ENCODE measurements at places on chromosomes 6 and 20.

DNA sequence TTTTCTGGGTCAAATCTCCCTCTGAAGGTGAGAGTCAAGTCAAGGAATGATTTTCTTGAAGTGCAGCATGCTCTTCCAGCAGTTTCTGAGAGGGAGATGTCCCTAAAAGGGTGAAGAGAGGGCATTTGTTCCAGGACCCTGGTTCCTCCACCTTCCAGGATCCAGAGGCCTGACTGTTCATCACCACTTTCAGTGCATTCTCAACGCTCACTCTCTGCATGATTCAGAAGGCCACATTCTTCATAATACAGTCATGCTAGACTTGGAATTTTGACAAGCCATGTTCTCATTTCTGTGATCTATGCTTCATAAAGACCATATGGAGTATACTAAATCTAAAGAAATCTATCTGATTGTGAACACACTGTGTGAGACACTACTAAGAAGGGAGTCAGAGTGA lies 85.1 kb downstream of the PDE7B start:
- DNase-seq = no peak

GRCh38 chr20:61459266-61459665 lies 207.2 kb downstream of the CDH4 start:
- DNase-seq = no peak

DNA sequence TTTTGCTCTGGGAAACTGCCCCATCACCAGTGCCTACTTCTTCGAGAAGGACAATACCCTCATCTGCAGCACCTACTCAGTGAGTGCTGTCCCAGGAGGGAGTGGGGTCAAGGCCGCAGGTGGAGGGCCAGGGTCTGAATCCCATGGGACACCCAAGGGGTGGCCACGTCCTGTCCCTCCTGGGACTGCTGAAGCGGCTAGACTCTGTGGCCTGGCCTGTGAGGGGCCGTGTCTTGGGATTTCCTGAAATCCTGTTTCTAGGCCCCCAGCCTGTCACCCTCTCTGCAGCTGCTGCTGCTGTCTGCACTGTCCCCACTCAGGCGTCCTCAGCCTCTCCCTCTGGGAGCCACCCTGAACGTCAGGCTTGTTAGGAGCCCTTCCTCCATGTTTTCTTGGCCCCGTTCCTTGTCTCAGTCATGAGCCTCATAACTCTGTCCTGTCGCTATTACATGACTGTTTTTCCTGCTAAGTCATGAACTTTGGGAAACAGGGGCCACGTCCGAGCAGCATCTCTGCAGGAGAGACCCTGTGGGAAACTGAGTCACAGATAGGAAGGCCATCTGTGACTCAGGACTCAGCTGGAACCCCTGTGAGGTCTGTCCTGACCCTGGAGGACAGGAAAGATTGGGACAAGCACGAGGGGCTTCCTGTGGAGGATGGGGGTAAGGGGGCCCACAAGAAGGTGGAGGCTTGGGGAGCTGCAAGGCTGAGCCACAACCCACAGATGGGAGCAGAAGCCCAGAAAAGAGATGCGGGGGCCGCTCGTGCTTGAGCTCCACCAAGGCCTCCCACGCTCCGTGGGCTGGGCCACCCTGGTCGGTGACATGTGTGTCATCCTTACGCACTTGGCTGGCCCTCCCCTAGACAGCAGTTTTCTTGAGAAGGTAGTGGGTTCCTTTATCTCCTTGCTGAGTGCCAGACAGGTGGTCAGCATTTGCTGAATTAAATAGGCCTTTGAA lies 49.9 kb downstream of the EFCAB8 start:
- no peak for DNase-seq

DNA sequence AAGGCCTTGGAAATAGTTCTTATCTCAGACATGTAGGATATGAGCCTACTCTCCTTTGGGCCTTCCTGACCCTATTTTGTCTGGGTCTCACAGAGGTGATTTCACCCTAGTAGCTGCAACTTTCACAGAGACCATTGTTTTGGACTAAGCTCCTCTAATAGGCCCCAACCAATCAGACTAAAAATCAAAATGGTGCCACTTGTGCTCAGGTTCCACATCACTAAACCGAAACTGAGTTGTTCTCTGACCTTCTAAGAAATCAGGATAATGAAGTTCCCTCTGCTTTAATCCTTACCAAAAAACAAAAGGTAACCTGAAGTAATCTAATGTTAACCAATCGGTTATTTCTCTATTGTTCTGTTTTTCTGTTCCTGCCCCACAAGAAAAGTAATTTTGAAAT lies 143.6 kb downstream of the CD24 start:
- no peak for DNase-seq

DNA sequence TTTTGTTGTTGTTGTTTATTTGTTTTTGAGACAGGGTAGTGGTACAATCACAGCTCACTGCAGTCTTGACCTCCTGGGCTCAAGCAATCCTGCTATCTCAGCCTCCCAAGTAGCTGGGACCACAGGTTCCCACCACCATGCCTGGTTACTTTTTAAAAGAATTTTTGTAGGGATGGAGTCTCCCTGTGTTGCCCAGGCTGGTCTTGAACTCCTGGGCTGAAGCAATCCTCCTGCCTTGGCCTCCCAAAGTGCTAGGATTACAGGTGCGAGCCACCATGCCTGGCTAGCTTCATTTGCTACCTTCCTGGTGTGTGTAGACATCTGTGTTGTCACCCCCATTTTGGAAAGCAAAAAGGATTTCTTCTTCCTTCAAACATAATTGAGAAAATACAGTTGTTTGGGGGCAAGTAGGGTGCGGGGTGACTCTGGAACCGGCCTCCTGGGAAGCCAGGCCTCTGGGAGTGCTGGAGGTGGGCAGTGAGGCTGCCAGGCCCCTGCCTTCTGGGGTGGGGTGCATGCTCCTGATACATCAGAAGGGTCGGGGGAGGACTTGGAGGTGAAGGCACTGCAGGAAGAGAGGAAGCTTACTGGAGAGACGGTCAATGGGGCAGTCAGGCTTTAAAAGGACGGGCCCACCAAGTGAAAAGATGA lies 28.4 kb downstream of the SYNJ2 start:
- DNase-seq = no peak

DNA sequence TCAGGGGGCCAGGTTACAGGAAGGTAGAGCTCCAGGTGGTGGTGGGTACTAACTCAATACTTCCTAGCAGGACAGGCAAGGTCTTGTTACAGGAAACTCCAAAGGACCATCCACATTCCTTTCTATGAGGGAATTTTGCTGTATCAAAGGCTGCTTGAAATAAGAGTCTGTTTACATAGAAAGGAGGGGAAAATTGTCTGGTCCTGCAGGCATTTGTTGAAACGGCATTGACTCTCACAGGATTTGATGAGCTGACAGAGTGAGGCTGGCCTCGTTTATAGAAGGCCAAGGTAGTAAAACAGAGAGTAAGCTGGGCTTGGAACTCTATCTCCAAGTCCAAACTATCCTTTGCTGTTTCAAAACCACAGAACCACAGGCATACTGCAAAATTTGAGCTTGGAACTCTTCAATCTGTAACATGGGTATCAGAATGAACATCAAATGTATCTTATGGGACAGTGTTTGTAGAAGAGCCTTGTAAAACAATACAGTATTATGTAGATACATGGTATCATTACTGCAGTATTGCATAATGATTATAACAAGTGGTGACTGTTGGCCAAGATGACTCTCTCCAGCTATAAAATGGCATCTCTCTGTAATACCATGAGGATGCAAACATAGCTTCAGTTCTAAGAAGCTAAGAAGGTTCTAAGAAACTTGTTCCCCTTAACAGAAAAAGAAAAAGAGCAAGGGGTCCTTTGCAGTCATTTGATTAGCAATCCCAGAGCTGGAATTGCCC lies 61.5 kb downstream of the TRAM2 start:
- no peak for DNase-seq

Measured in activated T-helper 1 cell treated with Interleukin-2 at 50 U/mL for 16 hours (primary cell).